ENCODE measurements at places on chromosomes 11 and 22.

- DNase-seq = no peak
Measured at GRCh38 chr11:128291835-128292234, 295.5 kb downstream of the ETS1 start.

DNA sequence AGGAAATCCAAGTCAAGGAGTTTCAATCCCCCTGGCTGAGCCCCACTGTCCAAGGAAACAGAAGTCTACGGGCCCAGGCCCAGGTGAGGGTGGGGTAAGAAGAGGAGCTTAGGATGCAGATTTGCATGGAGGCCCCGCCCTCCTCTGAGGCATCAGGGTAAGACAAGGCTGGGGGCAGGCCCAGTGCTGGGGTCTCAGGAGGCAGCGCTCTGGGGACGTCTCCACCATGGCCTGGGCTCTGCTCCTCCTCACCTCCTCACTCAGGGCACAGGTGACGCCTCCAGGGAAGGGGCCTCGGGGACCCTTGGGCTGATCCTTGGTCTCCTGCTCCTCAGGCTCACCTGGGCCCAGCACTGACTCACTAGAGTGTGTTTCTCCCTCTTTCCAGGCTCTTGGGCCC is 31.3 kb upstream of the IGLL5 start:
- no peak for DNase-seq

DNA sequence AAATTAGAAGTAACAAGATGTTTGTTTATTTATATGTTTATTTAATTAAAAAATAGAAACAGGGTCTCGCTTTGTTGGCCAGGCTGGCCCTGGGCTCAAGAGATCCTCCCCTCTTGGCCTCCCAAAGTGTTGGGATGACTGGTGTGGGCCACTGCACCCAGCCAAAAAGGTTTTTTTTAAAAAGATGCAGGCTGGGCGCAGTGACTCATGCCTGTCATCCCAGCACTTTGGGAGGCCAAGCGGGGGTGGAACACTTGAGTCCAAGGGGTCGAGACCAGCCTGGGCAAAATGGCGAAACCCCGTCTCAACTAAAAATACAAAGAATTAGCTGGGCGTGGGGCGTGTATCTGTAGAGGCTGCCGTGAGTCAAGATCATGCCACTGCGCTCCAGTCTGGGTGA is 13.4 kb downstream of the DRD4 start:
- DNase-seq = no peak

GRCh38 chr11:26620282-26621045 is 48.4 kb upstream of the MUC15 start:
- DNase-seq = no peak

- peak; percentile 76 for DNase-seq
Measured at GRCh38 chr11:7965386-7965785, at the start of gene NLRP10. Gene NLRP10, minus strand, starts transcription at chr11:7965447. Its CDS starts 1,952 bp downstream, at chr11:7963495.

- peak; percentile 44 for DNase-seq
Measured at GRCh38 chr11:63845303-63845702, 6.4 kb downstream of the MARK2 start.

DNA sequence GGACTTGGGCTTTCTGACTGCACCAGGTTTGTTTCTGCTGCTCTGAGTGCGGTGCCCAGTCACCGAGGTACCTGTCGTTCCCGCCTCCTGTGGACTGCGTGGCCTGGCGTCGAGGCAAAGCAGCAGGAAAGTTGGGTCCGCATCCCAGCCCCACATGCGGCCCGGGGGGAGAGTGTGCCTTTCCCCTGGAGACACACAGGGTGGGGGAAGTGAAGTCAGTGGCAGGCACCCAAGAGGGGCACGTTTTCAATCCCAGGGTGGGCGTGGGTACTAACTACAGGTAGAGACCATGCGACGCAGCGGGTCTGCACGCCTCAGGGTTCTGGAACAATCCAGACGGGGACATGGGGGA is 25.3 kb upstream of the GRAMD4 start:
- DNase-seq = no peak

- DNase-seq = no peak
Measured at GRCh38 chr22:43152003-43152356, 621 bp downstream of the TSPO start.

GRCh38 chr11:71525188-71525937 is 1.7 kb upstream of the KRTAP5-7 start:
- no peak for DNase-seq

DNA sequence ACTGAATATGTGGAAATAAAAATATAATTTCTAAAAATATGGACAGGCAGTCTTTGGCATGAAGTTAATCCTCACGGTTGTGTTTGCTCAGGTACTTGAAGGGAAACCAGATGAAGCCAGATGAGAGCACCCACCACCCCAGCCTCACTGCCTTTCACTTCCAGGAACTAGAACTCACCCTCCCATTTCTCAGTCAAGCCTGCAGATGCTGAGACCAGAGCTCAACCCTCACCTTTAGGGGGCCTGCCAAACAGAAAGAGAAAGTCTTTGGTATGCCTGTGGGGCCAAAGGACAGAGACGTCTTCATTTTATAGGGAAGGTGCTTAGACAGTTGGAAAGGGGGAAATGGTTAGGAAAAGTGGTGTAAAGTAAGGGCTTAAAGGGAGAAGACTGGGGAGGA is 252.8 kb upstream of the PLET1 start:
- no peak for DNase-seq

- DNase-seq = peak; percentile 55
Measured at GRCh38 chr11:96341211-96342013, 1.6 kb downstream of the MAML2 start.

DNA sequence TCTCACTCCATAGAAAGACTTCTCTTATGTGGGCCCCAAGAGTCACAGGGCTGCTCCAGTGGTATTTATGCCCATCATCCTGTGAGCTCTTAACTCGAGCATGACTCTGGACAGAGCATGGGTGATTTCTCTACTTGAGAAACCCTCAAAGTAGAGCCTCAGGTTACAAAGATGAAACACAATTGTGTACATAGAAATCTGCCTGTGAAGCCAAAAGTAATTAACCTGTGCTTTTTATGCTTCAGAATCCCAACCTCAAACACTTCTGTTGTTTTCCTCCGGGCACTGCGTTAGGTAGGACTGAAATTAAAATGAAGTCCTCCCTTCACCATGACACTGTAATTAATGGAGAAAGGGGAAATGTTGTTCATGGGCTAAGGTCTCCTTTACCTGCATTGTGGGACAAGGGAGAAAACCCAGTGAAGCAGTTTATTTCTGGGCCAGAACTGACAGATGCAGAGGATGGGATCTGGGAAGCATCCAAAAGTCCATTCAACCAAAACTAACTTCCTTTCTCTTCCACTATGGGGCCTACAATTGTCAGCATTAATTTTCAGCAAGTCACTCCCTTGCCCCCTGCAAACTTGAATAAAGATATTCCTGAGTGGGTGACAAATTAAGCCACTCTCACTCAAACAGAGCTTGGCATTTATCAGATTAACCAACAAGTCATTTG is 24.1 kb upstream of the POU2AF1 start:
- no peak for DNase-seq

- DNase-seq = no peak
Measured at GRCh38 chr11:83031127-83031526, 40.6 kb downstream of the RAB30 start.

GRCh38 chr22:30265823-30266444 is 717 bp downstream of the OSM start:
- DNase-seq = no peak

- no peak for DNase-seq
Measured at GRCh38 chr11:33924341-33924740, 32.5 kb upstream of the LMO2 start.

GRCh38 chr11:126426106-126426505 is 70.6 kb downstream of the ST3GAL4 start:
- no peak for DNase-seq

DNA sequence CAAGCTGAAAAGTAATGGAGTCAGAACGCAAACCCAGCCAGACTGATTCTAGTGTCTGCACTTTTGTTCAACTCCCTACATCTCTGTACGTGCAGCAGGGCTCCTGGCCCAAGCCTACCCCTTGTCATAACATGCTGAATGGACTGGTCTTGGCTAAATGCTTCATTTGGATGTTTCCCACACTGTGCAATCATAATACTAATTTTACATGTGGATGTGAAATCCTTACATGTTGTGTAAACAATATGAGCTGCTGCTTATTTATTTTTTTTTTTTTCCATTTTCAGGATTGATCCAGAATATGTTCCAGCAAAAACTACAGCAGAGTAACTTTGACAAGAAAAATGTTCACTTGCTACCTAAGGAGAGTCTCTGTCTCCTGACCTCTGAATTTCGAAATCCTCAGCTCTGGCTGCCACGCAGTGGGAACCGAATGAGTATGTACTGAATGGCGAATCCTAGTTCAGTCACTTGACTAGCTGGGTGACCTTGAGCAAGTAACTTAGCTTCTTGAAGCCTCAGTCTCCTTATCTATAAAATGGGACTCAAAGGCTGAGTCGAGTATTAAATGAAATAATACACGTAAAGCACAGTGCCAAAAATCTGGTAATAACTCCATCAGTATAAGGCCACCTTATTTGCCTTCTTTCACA is 133.4 kb downstream of the EHF start:
- peak; percentile 84 for DNase-seq

GRCh38 chr11:79055856-79056631 is 384.8 kb downstream of the TENM4 start:
- DNase-seq = peak; percentile 66

- no peak for DNase-seq
Measured at GRCh38 chr22:35023692-35024363, 42.1 kb upstream of the ISX start.

- peak; percentile 56 for DNase-seq
Measured at GRCh38 chr11:62665599-62666258, 617 bp downstream of the CSKMT start.

DNA sequence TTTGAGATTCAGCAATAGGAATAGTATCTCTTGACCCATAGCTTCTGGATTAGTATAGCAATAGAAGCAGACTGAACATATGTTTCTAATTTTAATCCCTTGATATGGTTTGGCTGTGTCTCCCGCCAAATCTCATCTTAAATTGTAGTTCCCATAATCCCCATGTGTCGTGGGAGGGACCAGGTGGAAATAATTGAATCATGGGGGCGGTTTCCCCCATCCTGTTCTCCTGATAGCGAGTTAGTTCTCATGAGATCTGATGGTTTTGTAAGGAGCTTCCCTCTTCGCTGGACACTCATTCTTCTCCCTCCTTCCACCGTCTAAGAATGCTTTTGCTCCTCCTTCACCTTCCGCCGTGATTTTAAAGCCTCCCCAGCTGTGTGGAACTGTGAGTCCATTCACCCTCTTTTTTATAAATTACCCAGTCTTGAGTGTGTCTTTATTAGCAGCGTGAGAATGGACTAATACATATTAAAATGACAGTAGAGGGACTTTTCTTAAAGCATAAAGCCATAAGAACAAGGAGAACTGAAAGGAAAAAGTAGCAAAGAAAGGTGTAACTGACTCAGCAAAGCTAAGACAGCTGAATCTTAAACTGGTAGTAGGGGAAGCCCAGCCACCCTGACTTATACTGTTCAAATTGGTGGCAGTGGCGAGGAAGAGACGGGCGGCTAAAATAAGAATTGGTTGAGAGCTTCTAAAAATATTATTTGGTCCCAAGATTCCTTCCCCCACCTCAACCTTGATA is 20.3 kb upstream of the SLN start:
- DNase-seq = no peak

DNA sequence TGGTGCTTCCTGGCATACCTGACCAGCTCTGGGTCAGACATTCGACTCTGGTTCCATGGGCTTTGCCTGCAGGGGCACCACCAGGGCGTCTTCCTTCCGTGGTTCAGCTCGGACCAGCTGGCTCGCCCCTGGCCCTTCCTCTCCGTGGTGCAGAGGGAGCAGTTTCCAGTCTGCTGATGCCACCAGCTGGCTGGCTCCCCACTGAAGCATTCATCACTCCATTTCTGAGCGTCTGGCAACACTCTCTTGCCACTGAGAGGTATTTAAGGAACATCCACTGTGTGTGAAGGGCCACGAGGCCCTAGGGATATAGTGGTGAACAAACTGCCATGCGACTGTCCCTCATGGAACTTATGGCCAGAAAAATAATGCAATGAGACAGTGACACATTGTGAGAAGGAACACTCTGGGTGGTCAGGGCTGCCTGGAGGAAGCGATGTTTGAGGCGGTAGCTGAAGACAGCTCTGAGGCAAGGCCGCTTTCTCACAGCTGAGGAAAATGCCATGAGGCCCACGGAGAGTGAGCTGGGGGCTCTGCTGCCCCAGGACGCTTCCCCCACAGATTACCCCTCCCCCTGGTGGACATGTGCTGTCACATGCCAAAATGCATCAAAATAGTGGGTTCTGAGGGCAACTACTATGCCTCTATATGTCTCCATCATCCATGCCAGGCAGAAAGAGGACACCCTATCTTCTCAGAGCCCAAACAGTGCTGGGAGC is 44.9 kb upstream of the ARFGAP3 start:
- DNase-seq = no peak

DNA sequence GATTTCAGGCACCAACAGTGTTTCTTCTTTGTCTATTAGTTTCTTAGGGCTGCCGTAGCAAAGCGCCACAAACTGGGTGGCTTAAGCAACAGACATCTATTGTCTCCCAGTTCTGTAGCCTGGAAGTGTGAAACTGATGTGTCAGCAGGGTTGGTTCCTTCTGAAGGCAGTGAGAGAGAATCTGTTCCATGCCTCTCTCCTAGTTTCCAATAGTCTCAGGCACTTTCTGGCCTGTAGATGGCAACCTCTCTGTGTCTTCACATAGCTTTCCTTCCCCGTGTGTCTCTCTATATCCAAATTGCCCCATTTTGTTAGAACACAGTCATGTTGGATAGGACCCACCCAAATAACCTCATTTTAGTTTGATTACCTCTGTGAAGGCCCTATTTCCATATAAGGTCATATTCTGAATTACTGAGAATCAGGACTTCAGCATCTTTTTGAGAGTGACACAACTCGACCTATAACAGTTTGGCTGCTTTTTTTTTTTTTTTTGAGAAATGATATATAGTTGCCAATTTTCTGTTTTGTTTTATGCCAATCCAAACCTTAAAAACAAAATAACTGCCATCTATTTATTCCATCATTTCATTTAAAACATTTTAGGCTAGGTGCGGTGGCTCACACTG is 108.2 kb downstream of the SLC36A4 start:
- peak; percentile 50 for DNase-seq

- peak; percentile 59 for DNase-seq
Measured at GRCh38 chr11:110430267-110431050, 711 bp downstream of the FDX1 start.

DNA sequence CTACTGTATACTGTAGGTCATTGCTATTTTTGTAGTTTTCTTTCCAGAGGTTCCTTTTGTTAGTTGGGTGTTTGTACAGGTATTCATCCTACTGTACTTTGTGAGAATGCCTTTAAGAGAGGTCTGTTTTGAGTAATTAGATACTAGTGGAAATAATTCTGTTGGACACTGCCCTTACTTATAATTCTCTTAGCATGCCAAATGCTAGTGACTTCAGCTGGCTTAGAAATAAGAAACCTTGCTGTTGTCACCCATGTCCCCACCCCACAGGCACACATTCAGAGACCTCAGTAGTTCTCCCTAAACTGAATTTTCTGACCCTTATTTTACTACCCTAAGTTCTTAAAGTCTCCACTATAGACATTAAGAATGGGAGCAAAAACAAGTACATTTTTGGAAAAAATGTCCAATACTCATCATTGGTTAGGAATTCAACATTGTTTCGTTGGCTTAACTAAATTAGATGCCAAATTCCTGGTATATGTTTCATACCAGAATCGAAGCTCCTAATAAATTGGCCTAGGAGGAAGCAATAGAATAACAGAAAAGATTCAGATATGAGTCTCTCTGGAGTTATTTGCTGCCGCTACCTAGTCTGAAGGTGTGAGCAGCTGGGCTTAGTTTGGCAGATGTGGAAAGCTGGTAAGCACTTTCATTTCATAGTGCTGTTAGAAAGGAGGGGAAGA is 28.4 kb downstream of the ZNF143 start:
- peak; percentile 53 for DNase-seq

Data from fibroblast of gingiva (primary cell).